ENCODE measurements at places on chromosomes 11 and 22. TPM values are rescaled to one million over a fixed set of nuclear protein-coding genes. Genes with fewer than 3 reads are reported as not detected.

HTR3B gene
- total RNA-seq, result not detected

OR2AT4 gene
- not detected for total RNA-seq

GLYATL1 gene
- 33.7 TPM for total RNA-seq

TRIM5 gene
- 17.4 TPM for total RNA-seq

SLCO2B1 gene
- 6.1 TPM for total RNA-seq

STK33 gene
- 2.9 TPM for total RNA-seq

- DNase-seq, result no peak
Observed at GRCh38 chr22:46369716-46370583, 34.4 kb downstream of the TRMU start.

DNA sequence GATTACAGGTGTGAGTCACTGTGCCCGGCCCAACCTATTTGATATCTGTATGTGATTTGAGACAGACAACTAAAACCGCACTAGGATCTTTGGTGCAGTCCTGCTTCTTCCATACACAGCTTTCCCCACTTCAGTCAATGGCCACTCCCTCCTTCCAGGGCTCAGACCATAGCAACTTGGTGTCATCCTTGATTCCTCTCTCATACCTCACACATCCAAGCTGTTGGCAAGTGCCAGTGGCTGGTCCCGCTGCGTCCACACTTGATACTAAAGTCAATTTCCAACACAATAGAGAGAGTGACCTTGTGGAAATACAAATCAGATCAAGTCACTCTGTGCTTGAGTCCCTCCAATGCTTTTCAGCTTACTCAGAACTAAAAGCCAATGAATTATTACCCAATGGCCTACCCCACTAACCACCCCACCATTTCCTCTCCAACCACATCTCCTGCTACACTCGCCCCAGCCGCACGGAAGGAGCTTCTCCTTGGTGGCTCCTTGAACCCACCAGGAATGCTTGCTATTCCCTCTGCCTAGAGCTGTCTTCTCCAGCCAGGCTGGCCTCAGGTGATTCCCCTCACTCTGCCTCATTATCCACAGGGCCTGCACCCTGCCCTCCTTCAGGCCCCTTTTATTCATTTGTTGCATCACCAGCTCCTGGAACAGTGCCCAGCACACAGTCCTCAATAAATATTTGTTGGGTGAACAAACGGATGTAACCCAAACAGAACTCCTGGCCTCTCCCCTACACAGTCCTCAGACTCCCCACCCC, 12.9 kb downstream of the ABTB2 start:
- DNase-seq, result peak; percentile 36

DNA sequence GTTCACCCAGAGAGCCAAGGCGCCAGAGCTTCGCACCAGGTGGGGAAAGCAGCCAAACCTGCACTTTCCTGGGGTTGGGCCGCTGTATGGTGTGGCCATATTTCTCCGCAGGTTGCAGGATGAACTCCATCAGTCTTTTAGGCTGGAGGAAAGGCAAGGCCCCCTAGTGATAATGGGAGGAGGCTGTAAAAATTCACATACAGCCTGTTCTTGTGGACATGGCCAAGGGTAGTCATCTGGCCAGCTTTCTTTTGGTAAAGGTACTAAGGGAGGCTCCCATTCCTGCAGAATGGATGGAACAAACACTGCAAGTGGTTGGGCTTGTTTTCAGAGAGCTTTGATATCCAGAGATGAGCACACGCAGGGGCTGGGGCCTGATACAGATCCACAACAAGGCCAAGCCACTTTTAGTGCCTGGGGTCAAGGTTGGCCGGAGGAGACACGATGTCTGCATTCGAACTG, 29.6 kb downstream of the C22orf31 start:
- DNase-seq, result no peak

DNA sequence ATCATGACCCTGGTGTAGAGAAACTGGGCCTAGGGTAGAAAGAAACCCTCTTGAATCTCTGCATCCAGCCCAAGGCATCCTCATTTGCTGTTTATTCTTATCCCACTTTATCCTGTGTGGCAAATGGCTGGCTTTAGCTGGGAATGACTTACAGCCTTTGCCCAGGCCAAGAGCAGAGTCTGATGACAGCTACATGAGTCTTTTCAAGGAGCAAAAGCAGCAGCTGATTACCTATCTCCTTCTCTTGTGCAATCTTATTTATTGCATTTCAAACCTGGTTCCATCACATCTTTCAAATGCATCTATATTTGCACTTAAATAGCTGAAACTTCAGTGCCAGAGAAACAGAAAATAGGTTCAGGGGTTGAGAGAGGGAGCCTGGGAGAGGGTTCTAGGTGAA, 26.1 kb downstream of the SYT13 start:
- DNase-seq, result no peak

DNA sequence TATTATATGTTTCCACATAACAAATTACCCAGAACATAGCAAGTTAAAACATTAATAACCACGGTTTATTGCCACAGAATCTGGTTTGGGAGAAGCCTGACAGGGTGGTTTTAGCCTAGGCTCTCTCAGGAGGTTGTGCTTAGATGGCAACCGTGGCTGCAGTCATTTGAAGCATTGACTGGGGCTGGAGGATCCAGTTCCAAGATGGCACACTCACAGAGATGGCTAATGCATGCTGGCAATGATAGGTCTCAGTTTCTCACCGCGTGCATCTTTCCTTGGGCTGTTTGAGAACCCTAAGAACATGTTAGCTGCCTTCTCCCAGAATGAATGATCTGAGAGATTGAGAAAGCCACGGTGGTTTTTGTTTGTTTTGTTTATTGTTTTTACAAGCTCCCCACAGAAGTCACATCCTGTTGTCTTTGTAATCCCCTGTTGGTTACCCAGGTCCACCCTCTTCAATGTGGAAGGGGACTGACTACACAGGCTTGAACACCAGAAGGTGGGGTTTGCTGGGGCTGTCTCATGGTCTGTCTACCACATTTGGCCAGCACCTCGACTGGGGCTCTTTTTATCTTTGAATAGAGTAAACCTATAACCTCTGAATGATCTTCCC, 36.6 kb upstream of the GRAMD1B start:
- no peak for DNase-seq

DNA sequence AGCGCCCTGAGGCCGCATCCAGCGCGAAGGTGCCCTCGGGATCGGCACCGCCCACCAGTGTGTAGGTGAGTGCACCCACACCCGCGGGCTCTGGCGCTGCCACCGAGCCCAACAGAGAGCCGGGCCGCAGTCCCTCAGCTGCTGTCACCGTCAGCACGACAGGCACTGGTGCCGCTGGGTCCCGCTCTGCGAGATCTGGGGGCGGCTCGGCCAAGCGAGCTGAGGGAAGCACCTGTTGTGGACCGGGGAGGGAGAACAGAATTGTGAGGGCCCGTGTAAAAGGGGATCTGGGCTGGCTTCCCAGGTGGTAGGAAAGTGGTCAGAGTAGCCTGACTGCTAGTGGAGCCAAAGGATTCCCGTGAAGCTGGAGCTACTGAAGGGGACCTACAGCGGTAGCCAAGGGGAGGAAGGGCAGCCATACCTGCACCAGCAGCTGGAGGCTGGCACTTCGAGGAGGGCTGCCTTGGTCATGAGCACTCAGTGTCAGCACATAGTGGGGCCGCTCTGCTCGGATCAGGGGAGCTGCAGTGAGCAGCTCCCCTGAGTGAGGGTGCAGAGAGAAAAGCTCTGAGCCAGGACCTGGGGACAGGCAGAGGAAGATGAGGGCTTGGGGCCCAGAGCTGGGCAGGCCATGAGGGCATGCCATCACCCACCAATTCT, 11.5 kb upstream of the TPP1 start:
- DNase-seq, result no peak

GRCh38 chr11:78840623-78841022, 266.0 kb upstream of the NARS2 start:
- DNase-seq, result peak; percentile 14

GRCh38 chr11:70155386-70155785, 47.7 kb upstream of the FADD start:
- peak; percentile 79 for DNase-seq

DNA sequence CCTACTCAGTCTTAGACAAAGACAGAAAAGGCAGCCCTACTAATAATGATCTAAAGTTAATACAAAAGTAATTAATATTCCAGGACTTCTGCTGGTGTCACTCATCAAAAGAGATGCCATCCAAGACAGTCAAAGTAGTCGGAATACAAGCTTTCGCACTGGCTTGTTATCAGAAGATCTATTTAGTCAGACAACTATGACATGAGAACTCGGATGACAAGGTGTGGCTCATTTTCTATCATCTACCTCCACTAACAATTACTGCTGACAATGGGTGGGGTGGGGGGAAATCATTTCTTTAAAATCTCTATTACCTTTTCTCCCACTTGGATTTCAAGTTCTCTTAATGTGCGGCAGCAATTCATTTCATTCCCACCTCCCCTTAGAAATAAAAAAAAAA, 56.7 kb downstream of the EFCAB6 start:
- no peak for DNase-seq

- DNase-seq, result peak; percentile 70
Observed at GRCh38 chr22:30310881-30311771, 15.6 kb downstream of the TBC1D10A start.

GRCh38 chr11:121048464-121049233, 24.7 kb downstream of the TBCEL start:
- DNase-seq, result no peak

- DNase-seq, result no peak
Observed at GRCh38 chr22:48806227-48806781, 1021.4 kb downstream of the BRD1 start.

DNA sequence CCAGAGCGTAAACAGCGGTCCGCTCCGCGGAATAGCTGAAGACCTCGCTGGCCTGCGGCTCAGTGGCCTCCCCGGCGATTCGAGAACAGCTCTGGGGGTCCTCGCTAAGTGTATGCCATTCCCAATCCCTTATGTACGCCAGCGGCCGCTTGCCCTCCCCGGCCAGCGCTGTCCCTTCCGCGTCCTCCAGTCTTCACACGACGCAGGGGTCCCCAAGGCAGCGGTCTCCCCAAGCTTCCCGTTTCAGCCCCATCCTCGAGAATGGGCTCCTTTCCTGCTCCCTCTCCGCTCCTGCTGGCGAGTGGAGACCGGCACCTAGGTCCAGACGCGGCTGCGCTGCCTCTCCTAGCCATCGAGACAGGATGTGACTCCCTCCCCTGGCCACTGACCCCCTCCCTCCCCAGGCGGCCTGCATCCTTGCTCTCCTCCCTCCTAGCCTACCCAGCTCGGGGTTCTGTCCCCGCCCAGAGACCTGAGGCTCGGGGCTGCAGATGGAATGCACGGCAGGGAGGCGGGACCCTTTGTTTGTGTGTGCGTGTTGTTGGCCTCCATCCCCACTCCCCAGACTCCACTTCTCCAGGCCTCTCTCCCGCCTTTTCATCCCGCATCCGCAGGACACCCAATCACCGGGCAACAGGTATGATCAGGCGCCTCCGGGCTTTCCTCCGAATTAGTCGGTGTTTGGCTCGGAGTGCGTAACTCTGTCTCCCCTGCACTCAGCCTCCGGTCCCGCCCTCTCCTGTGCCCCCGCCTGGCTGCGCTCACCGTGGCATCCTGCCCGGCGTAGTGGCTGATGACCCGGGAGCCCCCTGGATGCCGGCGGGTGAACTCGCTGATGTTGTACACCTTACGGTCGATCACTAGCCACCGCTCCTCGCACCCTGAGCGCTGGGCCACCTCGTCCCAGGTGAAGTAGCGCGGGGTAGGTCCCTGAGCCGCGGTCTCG, 740 bp downstream of the FADS1 start:
- DNase-seq, result peak; percentile 33

DNA sequence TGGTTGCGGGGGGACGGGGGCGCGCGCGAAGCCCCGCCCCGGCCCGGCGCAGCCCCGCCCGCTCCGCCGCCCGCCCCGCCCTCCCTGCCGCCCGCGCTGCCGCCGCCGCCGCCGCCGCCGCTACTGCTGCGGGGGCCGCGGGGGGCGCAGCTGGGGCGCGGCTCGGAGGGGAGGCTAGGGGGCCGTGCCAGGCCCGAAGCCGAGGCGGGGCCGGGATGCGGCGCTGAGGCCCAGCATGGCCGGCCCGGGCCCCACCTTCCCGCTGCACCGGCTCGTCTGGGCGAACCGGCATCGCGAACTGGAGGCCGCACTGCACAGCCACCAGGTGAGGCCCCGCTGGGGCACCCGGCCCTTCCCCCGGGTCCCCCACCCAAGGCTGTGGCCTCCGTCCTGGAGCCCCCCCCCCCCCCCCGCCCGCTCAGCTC, at the start of gene ANKRD13D:
ANKRD13D (plus strand) TSS at position 78 of the 425 bp plus-strand sequence; CDS start at position 236, 158 bp downstream.
- no peak for DNase-seq
